Head of caudate nucleus (tissue), 42 donors: ENCODE measurements at places on chromosomes 13 and 19.

- no peak for DNase-seq
These were observed 185.6 kb upstream of the STARD13 start for GRCh38 chr13:33471204-33471603.

DNA sequence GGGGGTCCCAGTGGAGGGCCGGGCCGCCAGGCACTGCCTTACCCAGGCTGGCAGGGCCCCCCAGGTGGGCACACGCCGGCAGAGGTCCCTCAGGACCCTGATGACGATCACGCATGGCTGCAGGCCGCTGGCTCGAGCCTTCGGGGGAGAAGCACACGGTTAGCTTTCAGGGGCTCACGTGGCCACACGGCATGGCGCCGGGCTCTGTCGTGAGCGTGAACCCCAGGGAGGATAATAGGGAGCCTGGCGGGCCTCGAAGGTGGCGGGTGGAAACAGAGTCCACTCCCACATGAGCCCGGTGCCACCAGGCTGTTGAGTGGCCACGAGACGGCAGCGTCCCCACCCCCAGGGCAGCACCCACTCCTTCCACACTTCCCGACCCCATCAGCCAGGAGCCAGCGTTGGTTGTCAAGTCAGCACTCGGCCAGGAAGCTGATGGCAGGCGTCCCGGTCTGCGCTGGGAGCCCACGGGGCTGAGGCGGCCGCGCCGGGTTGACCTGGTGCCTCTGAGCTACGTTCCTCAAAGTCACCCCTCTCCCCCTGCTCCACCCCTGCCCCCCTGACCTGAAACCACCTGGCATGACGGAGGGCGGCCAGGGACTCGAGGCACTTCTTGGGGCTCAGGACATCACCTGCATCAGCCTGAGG is 24.7 kb upstream of the MATK start:
- no peak for DNase-seq

DNA sequence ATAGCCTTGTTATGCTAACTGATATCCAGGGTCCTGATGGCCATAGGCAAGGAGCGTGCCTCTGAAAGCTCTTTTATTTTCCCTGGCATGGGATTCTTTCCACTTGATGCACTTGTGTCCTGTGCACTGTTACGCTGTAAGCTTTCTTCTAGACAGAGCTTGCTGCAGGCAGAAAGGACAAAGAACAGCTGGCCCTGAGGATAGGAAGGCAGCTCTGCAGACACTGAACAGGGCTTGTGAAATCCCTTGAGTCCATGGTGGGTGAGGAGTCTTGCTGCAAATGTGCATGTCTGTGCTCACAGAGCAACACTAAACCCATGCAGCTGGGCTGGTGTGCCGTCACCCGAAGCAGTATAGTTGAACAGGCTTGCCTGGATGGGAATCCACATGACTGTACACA is 126.6 kb downstream of the AKAP11 start:
- DNase-seq, result no peak

DNA sequence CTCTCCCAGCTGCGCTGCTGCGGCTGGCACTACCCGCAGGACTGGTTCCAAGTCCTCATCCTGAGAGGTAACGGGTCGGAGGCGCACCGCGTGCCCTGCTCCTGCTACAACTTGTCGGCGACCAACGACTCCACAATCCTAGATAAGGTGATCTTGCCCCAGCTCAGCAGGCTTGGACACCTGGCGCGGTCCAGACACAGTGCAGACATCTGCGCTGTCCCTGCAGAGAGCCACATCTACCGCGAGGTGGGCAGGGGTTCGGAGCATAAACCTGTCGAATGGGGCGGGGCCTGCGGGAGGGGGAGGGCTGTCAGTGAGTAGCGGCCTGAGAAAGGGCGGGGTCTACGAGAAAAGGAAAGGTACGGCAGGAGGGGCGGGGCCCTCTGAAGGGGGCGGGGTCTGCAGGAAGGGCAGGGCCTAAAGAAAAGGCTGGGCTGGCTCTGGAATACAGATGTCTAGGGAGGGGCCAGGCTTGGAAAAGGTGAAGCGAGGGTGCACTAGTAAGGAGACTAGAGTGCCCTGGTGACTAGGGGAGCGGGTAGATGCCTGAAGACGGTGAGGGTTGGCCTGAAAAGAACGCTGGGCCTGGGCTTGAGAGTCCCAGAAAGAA is 3.6 kb downstream of the CD37 start:
- peak; percentile 70 for DNase-seq

GRCh38 chr19:21765151-21765550 is 2.2 kb downstream of the ZNF100 start:
- no peak for DNase-seq

GRCh38 chr13:60019119-60019993 is 144.4 kb downstream of the DIAPH3 start:
- DNase-seq, result no peak

GRCh38 chr13:32141462-32141861 is 109.9 kb downstream of the FRY start:
- DNase-seq, result no peak

DNA sequence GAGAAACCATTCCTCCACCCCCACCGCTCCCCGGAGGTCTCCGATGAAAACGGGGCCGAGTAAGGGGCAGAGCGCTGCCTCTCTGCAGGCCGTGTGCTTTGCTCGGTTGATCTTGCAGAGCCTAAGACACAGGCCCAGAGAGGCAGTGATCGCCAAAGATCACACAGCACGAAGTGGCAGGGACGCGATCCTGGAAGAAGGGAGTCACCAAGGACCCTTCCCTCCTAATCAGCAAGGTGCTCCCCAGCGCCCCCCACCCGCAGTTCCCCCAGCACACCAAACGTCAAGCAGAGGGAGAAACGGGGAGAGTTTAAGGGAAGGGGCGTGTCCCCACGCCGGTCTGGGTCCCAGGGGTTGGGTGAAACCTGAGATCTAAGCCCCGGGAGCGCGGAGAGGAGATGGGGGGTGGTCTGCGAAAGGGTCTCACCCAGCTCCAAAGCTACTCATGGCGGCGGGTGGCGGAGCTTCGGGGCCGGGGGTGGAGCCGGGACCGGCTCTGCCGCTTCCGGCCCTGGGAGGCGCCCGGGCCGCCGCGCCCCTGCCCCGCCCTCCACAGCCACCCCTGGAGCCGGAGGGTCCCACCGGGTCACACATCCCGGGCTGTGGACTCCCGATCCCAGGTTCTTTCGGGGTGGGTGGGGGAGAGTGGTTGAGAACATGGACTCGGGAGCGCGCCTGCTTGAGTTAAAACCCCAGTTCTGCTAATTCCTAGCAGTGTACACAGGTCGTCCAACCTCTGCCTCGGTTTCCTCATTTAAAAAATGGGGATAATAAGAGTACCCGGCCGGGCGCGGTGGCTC is at the start of gene EML2:
TSS of gene EML2 (minus strand) at position 468 of the 800 bp plus-strand sequence. CDS start at position 447, 21 bp downstream.
- DNase-seq, result no peak

GRCh38 chr13:30819136-30819888 is 84.0 kb downstream of the ALOX5AP start:
- no peak for DNase-seq

GRCh38 chr13:33994198-33994597 is 176.2 kb downstream of the RFC3 start:
- no peak for DNase-seq

GRCh38 chr19:33191501-33191900 is 2.6 kb upstream of the LRP3 start:
- no peak for DNase-seq

GRCh38 chr19:45125975-45126493 is 33.1 kb downstream of the PPP1R37 start:
- peak; percentile 72 for DNase-seq

- no peak for DNase-seq
These were observed 54.6 kb downstream of the LACC1 start for GRCh38 chr13:43934273-43934672.
